ENCODE measurements at places on chromosomes 5 and 9.

DNA sequence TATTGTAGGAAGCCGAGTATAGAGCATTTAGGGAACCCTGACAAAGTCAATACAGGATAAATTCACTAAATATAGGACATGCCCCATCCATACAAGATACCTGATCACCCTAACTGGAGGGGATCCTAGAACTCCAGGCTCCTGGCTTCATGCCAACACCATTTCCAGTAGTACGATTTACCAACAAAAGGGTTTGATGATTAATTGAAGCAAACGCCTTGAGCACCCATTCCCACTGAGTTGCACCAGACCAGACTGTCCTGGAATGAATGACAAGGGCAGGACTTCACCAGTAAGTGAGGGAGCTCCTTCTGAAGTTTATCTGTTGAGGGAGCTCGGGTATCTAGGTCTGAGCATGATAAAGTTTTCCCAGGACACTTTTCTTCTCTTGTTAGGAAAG lies 327.2 kb upstream of the MSX2 start:
- DNase-seq, result no peak
- no peaks in the 10 kb centered on the region for H3K4me1 ChIP-seq
- H3K4me3 ChIP-seq, result no peak overlapping the region

GRCh38 chr9:77831781-77832180 lies 183.7 kb upstream of the GNA14 start:
- H3K4me3 ChIP-seq, result no peak overlapping the region
- H3K27me3 ChIP-seq, result no peaks in the 10 kb centered on the region
- no peak overlapping the region for H3K27ac ChIP-seq
- no peak for DNase-seq

DNA sequence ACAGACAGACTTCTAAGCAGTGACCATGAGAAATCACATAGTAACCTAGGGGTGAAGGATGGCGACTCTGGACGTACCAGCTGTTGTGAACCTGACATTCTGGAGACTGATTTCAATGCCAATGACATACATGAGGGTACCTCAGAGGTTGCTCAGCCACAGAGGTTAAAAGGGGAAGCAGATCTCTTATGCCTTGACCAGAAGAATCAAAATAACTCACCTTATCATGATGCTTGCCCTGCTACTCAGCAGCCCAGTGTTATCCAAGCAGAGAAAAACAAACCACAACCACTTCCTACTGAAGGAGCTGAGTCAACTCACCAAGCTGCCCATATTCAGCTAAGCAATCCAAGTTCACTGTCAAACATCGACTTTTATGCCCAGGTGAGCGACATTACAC lies 38.0 kb upstream of the CCDC152 start:
- no peak for DNase-seq
- no peaks in the 10 kb centered on the region for H3K27me3 ChIP-seq
- no peaks in the 10 kb centered on the region for H3K4me1 ChIP-seq
- no peak overlapping the region for H3K27ac ChIP-seq
- peaks cover 3% of the 10 kb centered on the region for H3K36me3 ChIP-seq

DNA sequence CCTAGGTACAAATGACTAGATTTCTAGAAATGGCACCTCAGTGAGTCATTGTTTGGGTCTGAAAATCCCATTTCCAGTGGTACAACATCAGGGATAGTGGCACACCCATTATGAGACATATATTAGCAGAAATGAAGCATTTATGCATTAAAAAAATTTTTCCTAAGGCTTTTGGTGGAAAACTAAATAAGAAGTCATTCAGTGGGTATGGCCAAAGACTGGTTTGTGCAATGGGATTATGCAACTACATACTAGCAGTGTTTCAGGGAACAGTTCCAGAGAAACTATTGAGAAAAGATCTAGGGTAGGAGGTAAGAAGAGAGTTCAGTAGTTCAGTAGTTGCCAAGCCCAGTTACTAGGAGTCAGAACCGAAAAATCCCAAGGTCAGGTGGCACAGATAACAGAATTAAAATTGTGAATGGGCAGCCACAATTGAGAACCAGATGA lies 106.5 kb upstream of the HAPLN1 start:
- DNase-seq, result no peak
- H3K4me3 ChIP-seq, result no peak overlapping the region

DNA sequence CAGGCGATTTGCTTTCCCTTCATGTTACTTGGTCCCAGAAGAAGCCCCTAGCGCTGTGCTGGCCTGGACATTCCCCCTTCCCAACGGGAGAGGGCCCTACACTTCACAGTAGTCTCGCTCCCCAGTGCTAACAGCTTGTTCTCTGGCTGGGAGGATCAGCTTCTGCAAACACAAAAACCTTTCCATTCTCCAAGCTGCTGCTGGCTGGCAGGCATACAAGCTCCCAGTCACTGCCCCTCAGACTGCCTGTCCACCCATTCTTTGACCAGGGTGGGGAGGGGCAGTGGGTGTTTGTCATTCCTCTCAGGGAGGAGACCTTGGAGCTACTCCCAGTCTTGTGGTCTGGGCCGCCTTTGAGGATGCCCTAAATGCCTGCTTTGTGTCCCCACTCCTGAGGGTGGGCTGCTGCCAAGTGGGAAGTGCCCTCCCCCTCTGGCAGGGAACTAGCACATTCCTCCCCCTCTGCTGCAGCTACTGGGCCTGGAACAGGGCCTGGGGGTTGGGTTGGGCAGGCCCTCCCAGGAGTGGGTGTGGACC lies 20.8 kb downstream of the ENHO start:
- DNase-seq, result no peak
- H3K27me3 ChIP-seq, result no peaks in the 10 kb centered on the region
- H3K36me3 ChIP-seq, result no peaks in the 10 kb centered on the region

DNA sequence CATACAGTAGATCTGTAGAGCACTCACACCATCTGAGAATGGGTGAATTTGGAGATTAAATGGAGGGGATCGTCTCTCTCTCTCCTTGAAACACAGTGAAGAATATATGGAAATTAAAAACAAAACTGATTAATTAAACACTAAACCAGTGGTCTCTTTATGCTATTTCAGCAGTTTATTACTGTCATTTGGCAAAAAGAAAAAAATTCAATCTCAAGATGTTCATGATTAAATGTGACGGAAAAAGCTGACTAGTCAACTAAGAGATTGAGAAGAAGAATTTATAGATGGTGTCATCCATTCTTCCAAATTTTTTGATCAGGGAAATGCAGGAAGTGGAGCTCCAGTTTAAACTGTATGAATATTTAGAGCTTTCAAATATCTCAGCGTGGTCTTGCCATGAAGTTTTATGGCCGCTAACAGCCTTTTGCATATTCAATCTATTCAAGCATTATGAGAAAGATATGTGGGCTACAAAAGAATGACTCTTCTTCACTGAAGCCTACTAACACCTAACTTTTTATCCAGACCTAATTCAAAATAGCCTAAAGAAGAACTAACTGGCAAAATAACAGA lies 121.6 kb upstream of the DPYSL3 start:
- no peaks in the 10 kb centered on the region for H3K36me3 ChIP-seq
- no peaks in the 10 kb centered on the region for H3K4me1 ChIP-seq
- no peak for DNase-seq
- no peaks in the 10 kb centered on the region for H3K27me3 ChIP-seq

GRCh38 chr5:11385251-11385900 lies 518.9 kb downstream of the CTNND2 start:
- no peaks in the 10 kb centered on the region for H3K27me3 ChIP-seq
- H3K36me3 ChIP-seq, result no peaks in the 10 kb centered on the region
- peak overlapping the region; percentile 22 for H3K4me3 ChIP-seq
- no peaks in the 10 kb centered on the region for H3K4me1 ChIP-seq
- DNase-seq, result no peak

DNA sequence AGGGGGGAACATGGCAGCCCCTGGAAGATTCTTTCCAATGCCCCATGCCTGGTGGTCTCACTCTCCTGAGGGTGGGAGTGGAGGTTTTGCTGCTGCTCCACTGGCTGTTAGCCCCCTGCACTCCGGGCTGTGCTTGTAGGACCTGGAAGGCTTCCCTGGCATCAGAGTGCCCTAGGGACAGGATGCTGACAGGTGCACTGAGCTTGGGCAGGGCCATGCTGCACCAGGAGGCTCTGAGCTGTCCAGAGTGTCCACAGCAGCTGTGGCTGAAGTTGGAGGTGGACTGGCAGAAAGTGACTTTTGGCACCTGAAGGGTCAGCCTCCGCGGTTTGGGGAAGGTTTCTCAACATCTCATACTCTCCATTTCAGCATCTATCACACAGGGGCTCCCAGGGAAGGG lies 249.1 kb downstream of the GADD45G start:
- DNase-seq, result no peak
- H3K27me3 ChIP-seq, result no peaks in the 10 kb centered on the region
- no peak overlapping the region for H3K4me3 ChIP-seq
- no peaks in the 10 kb centered on the region for H3K36me3 ChIP-seq

- H3K27me3 ChIP-seq, result no peaks in the 10 kb centered on the region
- no peak overlapping the region for H3K4me3 ChIP-seq
- H3K4me1 ChIP-seq, result no peaks in the 10 kb centered on the region
- no peak for DNase-seq
These were observed 15.6 kb downstream of the CIZ1 start for GRCh38 chr9:128175726-128176125.

GRCh38 chr9:121748074-121748473 lies 96.6 kb downstream of the DAB2IP start:
- no peak overlapping the region for H3K4me3 ChIP-seq
- no peaks in the 10 kb centered on the region for H3K27me3 ChIP-seq
- H3K27ac ChIP-seq, result peak overlapping the region; percentile 96
- no peaks in the 10 kb centered on the region for H3K36me3 ChIP-seq
- DNase-seq, result no peak

DNA sequence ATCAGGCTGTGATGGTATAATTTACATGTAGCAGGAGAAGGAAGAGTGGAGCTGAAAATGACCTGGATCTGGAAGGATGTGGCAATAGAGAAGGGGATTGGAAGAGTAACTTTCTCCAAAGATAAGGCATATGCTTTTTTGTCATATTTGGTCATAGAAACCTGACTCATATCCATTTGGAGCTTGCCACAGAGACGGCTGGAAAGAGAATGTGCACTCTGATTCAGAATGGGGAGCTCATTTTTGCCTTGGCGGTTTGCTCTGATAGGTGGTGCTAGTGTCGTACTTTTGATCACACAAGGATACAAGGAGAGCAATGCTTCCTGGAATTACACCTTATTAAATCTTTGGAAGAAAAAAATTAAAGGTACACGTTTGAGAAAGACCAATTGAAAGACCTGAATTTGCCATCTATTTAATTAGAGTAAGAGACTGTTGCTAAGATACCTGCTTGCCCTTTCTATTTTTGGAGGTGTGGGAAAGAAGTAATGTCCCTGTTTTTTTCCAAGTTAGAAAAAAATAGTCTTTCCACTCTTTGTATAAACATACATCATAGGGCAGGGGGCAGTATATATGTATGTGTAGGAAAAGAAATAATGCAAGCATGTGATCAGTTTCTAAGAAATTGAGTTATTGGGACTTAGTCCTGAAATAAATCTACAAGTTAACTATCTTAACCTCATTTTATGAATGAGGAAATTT lies 5.4 kb downstream of the LSM11 start:
- H3K27me3 ChIP-seq, result no peaks in the 10 kb centered on the region
- peak; percentile 65 for DNase-seq
- H3K4me3 ChIP-seq, result no peak overlapping the region
- peaks cover 22% of the 10 kb centered on the region for H3K36me3 ChIP-seq
- peak overlapping the region; percentile 20 for H3K27ac ChIP-seq

GRCh38 chr5:114415760-114416159 lies 53.9 kb downstream of the KCNN2 start:
- H3K36me3 ChIP-seq, result no peaks in the 10 kb centered on the region
- H3K27me3 ChIP-seq, result no peaks in the 10 kb centered on the region
- no peak overlapping the region for H3K27ac ChIP-seq
- H3K4me3 ChIP-seq, result no peak overlapping the region
- no peak for DNase-seq

DNA sequence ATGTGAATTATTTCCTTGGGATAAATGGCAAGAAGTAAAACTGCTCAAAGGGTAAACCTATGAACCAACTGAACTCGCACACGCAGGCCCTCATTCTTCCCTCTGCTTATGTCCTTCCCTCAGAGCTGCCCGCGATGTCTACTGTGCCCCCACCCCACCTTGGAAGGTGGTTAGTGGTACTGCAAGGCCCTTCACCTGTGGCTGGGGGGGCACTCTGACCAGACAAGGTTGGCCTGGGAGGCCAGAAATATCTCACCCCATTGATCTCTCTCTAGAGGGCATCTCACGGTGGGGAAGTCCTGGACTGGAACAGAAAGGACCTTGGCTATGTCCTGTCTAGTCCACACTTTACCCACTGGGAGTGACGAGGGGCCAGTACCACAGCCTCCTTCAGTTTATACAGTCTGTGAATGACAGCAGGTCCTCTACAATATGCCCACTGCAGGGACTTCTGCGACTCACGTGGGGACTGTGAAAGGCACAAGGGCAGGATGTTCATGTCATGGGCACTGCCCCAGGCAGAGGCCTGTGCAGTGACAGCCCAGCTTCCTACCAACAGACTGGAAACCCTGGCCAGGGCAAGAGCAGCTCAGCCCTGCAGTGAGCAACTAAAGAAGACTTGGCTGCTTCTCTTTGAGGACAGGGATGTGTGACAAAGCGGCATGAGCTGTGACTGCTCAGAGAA lies 56.8 kb upstream of the SYNPO start:
- H3K27me3 ChIP-seq, result no peaks in the 10 kb centered on the region
- H3K4me1 ChIP-seq, result peaks cover 8% of the 10 kb centered on the region
- H3K4me3 ChIP-seq, result no peak overlapping the region
- peak; percentile 47 for DNase-seq
- no peak overlapping the region for H3K27ac ChIP-seq

- H3K36me3 ChIP-seq, result no peaks in the 10 kb centered on the region
- no peaks in the 10 kb centered on the region for H3K27me3 ChIP-seq
- no peak overlapping the region for H3K27ac ChIP-seq
- H3K4me3 ChIP-seq, result no peak overlapping the region
These were observed 6.4 kb upstream of the GLIS3 start for GRCh38 chr9:4306066-4306776.

DNA sequence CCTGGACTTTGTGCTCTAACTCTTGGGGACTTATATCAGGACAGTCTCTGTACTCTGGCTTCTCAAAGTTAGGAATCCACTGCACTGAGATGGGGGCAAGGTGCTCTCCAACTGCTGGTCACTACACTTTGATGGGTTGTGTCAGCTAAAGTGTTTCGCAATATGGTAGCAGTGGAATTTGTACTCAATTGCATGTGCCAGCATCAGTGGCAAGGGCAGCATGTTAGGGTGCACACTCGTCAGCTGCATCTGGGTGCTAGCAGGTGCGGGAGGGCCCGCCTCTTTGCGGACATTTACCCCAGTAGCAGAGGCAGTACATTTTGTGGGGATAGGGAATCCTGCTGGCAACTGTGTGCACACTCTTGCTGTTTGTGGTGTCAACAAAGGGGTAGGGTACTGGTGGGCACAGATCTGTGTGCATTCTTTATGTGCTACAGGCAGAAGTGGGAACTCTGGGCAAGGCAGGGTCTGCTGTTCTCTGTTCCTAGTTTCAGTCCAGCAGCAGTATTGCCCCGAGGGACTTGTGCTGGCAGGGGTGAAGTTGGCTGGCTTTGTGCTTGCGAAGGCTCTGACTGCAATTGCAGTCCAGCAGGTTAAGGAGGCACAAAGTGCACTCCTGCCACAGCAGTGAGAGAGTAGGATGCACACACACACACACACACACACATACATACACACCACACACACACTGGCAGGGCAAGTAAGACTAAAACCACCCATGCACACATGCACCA lies 924.8 kb upstream of the CDH9 start:
- H3K4me1 ChIP-seq, result no peaks in the 10 kb centered on the region
- DNase-seq, result no peak
- no peaks in the 10 kb centered on the region for H3K36me3 ChIP-seq
- no peak overlapping the region for H3K4me3 ChIP-seq

All from ascending aorta (tissue), 2 donors.